HS-5 (cell line): ENCODE measurements at places on chromosomes 3 and 15.

- DNase-seq, result no peak
Observed at GRCh38 chr3:138775254-138775595, 59.5 kb downstream of the PIK3CB start.

- DNase-seq, result no peak
Observed at GRCh38 chr3:27591312-27592210, 107.4 kb upstream of the SLC4A7 start.

GRCh38 chr3:98603580-98603979, 10.2 kb upstream of the CPOX start:
- no peak for DNase-seq

GRCh38 chr15:92161039-92161670, 232.5 kb upstream of the ST8SIA2 start:
- DNase-seq, result no peak

DNA sequence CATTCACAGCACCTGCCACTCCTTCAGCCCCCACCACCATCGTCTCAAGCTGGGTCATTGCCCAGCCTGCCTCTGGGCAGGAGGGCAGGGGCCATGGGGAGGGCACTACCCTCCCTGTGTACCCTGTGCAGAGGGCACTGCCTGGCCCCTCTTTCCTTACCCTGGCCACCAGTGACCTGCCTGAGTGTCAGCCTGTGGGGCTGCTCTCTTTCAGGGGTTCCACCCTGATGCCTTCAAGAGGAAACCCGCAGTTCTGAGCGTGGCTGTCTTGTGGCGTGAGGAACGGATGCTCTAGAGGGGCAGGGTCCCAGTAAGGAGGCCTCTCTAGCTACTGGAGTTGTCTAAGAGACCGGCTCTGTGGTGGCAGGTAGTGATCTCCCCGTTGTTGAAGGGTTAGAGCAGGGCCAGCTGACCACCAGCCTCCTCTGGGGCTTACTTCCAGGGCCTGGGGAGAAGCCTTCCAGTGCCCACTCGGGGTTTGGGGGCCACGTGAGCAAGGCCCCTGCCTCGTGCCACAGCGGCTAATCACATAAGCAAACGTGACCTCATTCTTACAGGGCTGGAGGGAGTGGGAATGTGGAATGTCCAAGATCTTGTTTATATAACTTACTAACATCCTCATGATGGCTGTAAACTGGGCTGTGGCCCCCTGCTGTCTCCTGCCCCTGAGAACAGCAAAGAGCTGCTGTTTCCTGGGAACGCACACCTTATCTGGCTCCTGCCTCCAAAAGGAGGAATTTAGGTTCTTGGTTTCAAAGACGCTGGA, 31.4 kb upstream of the SEC13 start:
- no peak for DNase-seq

DNA sequence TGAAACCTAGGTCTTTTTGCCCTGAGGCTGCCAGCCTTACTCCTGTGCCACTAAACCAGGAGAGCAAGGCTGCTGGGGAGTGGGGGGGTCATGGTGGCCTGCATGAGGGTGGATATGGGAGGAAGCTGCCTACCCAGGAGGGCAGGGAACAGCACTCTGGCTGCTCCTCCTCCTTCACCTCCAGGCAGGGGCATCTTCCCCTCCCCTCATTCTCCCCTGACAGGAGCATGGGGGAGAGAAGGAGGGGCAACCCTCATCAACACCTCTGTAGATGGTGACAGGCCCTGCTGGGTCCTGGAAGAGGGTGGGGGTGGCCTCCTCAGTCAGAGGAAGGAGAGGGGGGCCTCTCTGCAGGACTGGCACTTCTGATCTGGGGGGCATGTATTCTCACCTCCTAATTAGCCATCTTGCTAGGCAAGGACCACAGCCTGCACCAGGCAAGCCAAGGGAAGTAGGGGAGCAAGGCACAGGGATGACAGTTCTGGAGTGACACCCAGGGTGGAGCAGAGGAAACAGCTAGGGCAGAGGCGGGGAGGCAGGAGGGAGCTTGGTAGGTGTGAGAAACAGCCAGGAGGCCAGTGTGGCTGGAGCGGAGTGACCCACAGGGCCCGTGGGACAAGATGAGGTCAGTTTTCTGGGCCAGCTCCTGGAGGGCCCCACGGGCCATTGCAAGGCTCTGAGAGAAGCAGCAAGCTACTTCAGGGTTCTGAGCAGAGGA, 4.9 kb downstream of the CCDC33 start:
- DNase-seq, result no peak

GRCh38 chr3:154236331-154236730, 88.0 kb downstream of the DHX36 start:
- no peak for DNase-seq

GRCh38 chr15:67062369-67062985, 2.9 kb upstream of the SMAD3 start:
- no peak for DNase-seq

DNA sequence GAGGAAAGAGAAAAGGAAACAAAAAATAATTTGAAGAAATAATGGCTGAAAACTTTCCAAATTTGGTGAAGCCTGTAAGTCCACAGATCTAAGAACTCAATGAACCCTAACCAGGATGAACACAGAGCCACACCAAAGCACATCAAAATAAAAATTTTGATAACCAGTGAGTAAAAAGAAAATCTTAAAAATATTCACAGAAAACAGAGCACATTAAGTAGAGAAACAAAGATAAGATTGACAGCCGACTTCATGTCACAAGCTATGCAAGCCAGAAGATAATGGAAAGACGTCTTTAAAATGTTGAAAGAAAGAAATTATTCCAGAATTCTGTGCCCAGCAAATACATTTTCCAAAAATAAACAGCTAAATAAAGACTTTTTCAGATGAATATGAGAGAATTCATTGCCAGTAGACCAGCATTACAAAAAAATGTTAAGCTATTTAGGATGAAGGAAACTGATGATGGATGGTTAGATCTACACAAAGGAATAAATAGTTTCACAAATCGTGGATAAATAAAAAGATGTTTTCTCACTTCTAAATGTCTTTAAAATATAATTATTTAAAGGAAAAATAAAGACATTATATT, 140.2 kb upstream of the SKOR1 start:
- DNase-seq, result no peak

DNA sequence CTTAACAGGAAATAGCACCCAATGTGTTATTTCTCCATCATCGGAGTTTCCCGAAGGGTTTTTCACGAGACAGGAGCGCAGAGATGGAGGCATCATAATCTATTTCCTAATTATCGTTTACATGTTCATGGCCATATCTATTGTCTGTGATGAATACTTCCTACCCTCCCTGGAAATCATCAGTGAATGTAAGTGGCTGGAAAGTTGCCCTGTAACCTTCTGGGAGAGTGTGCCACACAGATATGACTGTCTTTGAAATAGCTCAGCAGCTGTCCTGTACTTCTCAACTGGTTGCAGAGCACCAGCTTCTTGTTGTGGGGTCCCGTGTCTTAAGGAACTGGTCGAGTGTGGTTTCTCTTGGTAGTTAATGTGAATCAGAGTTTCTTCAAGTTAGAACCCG, 1.1 kb downstream of the SLC24A5 start:
- no peak for DNase-seq

DNA sequence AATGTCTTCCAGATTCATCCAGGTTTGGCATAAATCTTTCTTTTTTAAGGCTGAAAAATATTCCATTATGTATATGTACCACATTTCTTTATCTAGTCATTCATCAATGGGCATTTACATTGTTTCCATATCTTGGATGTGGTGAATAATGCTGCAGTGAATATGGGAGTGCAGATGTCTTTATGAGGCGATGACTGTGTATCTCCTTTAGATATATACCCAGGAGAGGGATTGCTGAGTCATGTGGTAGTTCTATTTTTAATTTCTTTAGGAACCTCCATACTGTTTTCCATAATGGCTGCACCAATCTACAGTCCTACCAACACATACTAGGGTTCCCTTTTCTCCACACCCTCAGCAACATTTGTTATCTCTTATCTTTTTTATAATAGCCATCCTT, 96.3 kb downstream of the LRRC28 start:
- DNase-seq, result peak; percentile 18

DNA sequence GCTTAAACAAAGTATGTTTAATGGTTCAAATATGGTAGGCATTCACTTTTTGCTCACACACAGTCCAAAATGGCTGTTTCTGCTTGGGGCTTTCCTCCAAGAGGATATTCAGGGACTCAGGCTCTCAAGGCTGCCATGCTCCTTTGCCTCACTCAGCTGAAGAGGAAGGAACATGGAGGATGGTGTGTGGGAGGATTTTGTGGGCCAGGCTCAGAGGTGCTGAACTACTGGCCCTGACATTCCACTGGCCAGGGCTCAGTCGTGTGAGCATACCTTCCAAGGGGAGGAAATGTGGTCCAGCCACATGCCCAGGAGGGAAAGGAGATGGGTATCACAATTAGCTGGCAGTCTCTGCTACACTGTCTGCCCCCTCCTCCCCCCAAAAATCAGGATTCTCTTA, 8.7 kb downstream of the PXYLP1 start:
- DNase-seq, result no peak

DNA sequence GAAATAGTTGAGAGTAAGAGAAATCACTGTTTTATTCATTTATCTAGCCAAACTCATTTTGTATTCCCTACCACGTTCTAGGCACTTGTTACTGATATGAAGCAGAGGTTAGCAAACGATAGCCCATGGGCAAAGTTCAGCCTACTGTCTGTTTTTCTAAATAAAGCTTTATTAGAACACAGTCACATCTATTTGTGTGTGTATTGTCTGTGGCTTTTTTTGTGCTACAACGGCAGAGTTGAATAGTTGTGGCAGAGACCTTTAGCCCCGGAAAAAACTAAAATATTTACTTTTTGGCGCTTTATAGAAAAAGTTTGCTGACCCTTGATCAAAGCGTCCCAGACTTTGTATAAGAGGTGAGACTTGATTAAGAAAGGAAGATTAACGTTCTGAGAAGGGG, 289.1 kb upstream of the CFAP20DC start:
- no peak for DNase-seq

- DNase-seq, result no peak
Observed at GRCh38 chr3:178067721-178068120, 468.5 kb upstream of the KCNMB2 start.

- no peak for DNase-seq
Observed at GRCh38 chr3:156716105-156716862, 41.9 kb downstream of the TIPARP start.

GRCh38 chr3:53921296-53921695, 29.6 kb upstream of the SELENOK start:
- DNase-seq, result no peak

GRCh38 chr3:178159691-178160220, 376.5 kb upstream of the KCNMB2 start:
- no peak for DNase-seq

GRCh38 chr3:124791142-124791541, 60.9 kb downstream of the UMPS start:
- no peak for DNase-seq

- DNase-seq, result no peak
Observed at GRCh38 chr15:77831986-77832385, 199.3 kb upstream of the LINGO1 start.

- DNase-seq, result no peak
Observed at GRCh38 chr15:24823473-24823872, 131.3 kb upstream of the SNRPN start.

DNA sequence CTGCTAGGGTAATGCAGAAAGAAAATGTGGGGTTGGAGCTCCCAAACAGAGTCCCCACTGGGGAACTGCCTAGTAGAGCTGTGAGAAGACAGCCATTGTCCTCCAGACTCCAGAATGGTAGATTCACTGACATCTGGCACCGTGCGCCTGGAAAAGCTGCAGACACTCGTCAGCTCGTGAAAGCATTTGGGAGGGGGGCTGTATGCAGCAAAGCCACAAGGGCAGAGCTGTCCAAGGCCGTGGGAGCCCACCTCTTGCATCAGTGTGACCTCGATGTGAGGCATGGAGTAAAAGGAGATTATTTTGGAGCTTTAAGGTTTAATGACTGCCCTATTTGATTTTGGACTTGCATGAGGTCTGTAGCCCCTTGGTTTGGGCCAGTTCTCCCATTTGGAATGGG, 242.9 kb downstream of the VGLL3 start:
- no peak for DNase-seq

- no peak for DNase-seq
Observed at GRCh38 chr3:47003056-47003410, 23.6 kb downstream of the NBEAL2 start.

DNA sequence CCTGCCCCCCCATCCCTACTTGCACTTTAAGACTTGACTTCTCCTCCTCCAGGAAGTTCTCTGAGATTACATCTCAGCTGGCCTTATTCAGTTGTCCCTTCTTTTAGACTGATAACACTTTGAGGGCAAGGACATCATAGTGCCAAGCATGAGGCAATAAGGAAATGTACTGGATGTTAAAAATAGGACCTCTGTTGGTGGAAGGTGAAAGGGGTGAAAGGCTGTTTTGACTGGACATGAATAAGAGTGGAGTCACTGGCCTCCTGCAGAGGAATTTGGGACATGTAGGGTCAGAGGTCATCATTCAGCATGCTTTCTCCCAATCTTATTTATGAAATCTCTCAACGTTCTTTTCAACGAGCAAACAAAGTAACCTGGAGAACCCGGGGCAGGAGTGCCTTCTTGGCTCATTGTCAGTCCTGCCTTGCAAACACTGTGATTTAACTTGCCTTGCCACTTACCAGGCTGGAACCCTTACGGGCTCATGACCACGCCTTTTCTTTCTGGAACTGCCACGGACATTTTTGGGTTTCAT, 38.6 kb downstream of the TRIM71 start:
- no peak for DNase-seq

DNA sequence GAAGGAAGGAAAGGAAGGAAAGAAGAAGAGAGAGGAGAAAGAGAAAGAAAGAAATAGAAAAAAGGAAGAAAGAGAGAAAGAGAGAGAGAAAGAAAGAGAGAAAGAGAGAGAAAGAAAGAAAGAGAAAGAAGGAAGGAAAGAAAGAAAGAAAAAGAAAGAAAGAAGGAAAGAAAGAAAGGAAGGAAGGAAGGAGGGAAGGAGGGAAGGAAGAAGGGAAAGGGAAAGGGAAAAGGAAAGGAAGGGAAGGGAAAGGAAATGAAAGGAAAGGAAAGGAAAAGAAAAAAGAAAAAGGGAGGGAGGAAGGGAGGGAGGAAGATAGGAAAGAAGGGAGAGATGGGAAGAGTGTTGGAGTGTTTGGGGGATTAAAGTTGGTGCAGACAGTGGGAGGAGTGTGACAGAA, 450.1 kb downstream of the GBE1 start:
- DNase-seq, result no peak

- no peak for DNase-seq
Observed at GRCh38 chr15:27449941-27450340, 479.0 kb downstream of the GABRG3 start.

DNA sequence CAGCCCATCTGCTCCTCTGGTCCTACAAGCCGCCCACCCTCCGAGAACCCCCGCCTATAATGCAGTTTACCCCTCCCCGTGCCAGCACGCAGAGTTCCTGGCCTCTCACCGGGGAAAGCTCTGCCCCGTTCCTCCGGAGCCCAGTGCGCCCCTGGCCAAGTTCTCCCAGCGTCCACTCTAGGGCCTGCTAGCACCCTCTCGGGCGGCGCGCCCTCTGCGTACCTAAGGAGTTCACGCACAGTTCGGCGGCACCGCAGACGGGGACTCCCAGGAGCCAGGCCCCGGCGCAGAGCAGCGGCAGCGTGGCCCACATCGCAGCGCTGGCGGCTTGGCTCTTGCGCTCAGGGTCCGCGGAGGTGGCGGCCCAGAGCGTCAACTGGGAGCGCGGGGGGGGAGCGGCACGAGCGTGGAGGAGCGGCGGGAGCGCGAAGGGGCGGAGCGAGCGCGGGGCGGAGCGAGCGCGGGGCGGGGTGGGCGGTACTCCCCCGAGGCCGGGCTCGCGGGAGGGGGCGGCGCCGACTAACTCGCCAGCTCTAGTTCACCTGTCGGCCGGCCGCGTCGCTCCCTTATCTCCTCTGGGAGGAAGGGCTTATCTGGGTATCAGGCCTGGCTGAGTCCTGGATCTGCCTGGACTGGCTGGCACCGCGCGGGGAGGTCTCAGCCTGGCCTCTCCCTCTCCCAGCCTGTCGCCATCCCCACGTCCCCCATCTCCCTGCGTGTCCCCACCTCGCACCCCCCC, at the start of gene CTSH:
TSS of gene CTSH (minus strand) at position 378 of the 739 bp plus-strand sequence. CDS start at position 313, 65 bp downstream.
- DNase-seq, result no peak
